Mesothelial cell of epicardium (in vitro differentiated cells): ENCODE measurements at places on chromosomes 6 and 20. TPM values are rescaled to one million over a fixed set of nuclear protein-coding genes. Genes with fewer than 3 reads are reported as not detected.

DNA sequence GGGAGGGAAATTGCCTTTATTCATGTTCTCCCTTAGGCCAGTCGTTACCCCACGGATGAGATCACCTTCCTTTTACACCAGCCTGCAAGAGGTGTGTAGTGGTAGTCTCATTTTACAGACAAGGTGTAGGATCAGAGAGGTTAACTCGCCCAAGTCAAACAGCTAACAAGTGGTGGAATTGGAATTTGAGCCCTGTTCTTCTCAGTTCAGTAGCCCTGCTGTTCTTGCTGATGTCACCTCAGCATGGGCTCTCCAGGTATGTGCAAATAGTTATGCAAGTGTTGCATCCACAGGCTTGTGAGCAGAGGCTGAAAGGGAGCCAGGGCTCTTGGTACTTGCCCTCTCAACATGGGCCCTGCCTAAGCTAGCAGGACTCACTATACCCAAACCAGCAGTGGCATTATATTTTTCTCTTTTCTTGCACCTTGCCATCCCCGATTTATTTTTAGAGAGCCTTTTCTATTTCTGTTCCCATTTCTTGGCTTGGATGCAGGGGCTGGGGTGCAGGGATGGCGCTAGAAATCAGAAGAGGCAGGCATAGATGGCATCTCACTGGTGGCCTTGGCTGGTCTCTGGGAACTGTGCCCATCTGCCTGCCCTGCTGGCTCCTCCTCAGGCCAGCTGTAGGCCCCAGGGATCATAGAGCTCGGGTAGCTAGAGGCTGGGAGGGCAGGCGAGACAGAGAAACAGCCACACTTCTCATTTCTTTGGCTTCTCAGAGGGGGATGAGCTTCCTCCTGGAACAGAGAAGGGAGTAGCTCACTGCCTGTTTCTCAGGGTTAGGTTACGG is 18.2 kb downstream of the PPARD start:
- DNase-seq: no peak

DNA sequence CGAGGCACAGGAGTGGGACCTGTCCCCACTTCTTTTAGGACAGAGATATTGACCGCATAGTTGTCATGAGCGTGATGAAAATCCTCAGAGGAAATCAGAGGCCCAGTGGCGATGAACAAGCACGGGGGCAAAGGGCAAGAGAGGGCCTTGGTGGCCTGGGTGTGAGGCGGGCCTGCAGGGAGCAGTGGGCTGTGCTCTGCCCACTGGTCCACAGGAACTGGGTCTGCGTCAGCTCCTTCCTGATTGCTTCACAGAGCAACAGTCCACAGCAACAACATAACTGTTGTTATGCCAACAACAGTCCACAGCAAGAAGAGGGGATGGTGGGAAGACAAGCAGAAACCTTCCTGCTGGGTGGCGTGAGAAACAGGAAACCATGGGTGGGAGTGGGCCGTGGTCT is 335.6 kb downstream of the ZFAND3 start:
- DNase-seq: no peak

Gene PRR18
- total RNA-seq: 0.20 to 0.38 TPM (median 0.31 TPM) in 3 replicates

Gene EGFL8
- 45.7 to 48.3 TPM (median 45.7 TPM) in 3 replicates for total RNA-seq

DNA sequence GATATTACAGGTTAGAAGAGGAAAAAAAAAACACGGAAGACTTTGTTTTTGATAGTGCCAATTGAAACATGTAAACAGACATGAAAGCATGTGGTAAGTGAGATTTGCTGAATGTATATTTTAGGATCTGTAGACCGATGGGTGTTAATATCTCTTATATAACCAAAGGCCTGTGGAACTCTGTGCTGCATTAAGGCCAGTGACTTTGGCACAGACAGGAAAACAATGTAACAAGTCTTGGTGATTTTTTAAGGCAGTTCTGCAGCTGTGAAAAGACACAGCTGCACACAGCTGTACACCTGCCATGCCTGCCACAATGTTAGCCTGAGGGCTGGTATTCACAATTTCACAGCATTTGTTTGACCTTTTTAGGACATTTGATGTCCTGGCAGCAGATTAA is 6.1 kb downstream of the SOBP start:
- no peak for DNase-seq

Gene NKAIN2
- total RNA-seq: 0.13 to 1.6 TPM (median 0.20 TPM) in 3 replicates
